Ecto neural progenitor cell (in vitro differentiated cells): ENCODE measurements at places on chromosomes 2 and 18.

DNA sequence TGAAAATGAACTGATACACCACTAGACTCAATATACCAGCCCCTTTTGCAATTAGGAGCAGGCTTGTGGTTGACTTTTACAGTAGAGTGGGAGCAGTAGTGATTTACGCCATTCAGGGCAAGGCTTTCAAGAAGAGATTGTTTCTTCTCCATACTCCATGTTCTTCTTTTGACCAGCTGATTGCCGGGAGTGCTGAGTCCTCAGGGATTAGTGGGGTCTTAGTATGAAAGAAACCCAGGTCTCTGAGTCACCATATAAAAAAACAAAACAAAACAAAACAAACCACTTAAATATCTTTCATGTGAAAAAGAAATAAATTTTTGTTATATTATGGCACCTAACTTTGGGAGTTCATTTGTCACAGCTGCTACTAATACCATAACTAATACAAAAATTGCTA lies 465.6 kb upstream of the TRIB2 start:
- no peak for DNase-seq

GRCh38 chr2:98588880-98589431 lies 19.4 kb downstream of the COA5 start:
- DNase-seq: no peak

GRCh38 chr18:48201337-48202005 lies 207.7 kb downstream of the ZBTB7C start:
- DNase-seq: no peak

DNA sequence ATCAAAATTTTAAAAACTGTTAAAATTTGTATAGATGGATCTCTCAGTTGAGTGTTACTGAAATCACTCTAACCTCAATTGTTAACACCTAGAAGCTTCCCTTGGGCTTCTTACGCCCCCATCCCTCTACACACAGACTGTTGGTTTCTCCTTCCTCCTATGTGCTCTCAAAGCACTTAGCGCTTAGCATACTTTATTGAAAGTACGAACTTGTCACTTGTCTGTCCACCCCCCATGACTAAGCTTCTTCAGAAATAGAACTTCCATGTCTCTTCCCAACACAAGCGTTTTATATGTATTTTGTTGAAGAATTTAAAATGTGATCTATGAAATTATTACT lies 441 bp downstream of the MPHOSPH10 start:
- no peak for DNase-seq

DNA sequence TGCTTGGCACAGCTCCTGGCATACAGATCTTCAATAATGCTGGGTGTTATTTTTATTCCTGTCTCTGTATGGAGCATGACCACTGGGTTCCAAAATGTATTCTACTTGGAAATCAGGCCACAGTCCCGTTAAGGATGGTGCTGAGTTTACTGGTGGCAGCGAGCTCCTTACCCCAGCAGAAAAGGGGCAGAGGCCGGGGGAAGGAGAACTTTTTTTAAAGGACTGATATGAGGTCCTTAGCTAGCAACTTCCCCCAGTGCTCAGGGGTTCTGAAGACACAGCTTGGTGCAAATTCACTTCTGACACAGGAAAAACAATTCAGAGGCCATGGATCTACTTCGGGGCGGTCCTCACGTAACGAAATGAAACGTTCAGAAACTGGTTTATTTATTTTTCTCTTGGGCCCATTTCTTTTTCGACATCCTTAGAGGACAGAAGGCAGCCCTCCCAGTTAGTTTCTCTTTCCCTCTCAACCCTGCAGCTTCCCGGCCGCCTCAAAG lies 872 bp downstream of the RDH14 start:
- no peak for DNase-seq

GRCh38 chr2:181998891-181999654 lies 13.4 kb downstream of the PPP1R1C start:
- DNase-seq: no peak

- DNase-seq: no peak
Measured at GRCh38 chr18:59719544-59720181, 22.4 kb upstream of the CCBE1 start.

- DNase-seq: no peak
Measured at GRCh38 chr18:2717407-2717806, 61.9 kb downstream of the SMCHD1 start.

GRCh38 chr2:170017860-170018532 lies 160.0 kb upstream of the MYO3B start:
- no peak for DNase-seq

DNA sequence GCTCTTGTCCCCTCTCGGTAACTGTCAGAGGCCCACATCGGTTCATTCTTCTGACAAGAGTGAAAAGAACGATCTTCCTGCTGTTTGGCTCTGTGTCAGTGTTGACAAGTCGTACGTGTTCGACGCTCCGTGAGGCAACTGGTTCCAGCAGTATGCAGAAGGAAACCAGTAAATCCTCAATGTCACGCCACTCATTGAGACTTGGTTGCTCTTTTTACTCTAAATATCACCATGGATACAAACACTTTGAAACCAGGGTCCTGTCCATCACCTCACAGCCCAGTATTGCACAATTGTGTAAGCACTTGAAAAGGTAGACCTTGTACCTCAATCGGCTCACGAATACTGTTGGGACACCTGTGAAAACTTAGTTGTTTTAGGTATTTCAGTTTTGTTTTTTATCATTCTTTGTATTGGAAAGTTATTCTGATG lies 136.4 kb downstream of the ZNF407 start:
- DNase-seq: no peak

GRCh38 chr2:64391940-64392339 lies 62.0 kb upstream of the LGALSL start:
- peak; percentile 21 for DNase-seq

- DNase-seq: no peak
Measured at GRCh38 chr2:209642146-209642820, 129.3 kb upstream of the UNC80 start.

- DNase-seq: no peak
Measured at GRCh38 chr2:124967325-124967724, 942.2 kb downstream of the CNTNAP5 start.

DNA sequence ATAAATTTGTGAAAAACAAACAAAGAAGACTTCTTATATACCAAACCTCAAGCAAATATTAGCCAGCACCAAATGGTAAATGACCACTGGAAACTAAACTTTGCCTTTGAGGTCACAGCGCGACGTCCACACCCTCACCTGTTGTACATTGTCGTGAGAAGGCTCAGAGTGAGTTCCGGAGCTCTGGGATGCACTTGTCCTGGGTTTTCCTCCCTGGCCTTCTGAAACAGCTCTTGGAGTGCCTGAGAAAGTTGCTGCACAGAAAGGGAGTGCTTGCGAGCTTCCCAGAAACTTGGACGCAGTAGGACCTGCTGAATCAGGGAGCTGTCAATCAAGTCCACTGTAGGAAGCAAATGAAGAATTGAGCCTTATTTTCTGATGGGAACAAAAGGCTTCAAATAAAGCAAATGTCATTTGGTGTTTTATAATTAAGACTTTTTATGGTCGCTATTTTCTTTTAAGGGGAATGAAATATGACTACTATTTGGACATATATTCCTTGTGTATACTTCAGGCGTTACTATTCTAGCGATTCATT lies 11.0 kb downstream of the DYTN start:
- DNase-seq: no peak

- peak; percentile 83 for DNase-seq
Measured at GRCh38 chr2:231482806-231483391, 18.6 kb upstream of the NCL start.

- DNase-seq: no peak
Measured at GRCh38 chr18:35289293-35289692, 736 bp downstream of the ZSCAN30 start.

- no peak for DNase-seq
Measured at GRCh38 chr18:23851470-23852002, 162.3 kb downstream of the LAMA3 start.

- no peak for DNase-seq
Measured at GRCh38 chr2:11435036-11435435, 30.9 kb downstream of the E2F6 start.

- no peak for DNase-seq
Measured at GRCh38 chr18:40902436-40902835, 1052.6 kb upstream of the PIK3C3 start.

- DNase-seq: no peak
Measured at GRCh38 chr2:183359867-183360266, 235.6 kb downstream of the NUP35 start.

DNA sequence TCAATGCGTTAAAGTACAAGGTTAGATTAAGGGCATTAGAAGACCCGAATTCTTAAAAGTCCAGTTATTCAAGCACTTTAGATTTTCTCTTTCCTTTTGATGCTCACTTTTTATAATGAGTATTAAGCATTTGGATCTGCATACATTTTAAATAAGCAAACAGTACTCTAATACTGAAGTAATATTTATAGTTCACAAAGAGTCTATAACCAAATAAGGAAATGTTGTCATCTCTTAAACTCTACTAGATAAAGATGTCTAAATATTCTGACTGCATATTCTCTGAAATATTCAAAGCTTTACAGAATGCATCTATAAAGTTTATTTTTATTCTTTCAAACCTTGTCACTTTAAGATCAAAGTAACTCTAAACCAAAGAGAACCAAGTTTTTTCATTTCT lies 25.5 kb downstream of the PPP3R1 start:
- no peak for DNase-seq

DNA sequence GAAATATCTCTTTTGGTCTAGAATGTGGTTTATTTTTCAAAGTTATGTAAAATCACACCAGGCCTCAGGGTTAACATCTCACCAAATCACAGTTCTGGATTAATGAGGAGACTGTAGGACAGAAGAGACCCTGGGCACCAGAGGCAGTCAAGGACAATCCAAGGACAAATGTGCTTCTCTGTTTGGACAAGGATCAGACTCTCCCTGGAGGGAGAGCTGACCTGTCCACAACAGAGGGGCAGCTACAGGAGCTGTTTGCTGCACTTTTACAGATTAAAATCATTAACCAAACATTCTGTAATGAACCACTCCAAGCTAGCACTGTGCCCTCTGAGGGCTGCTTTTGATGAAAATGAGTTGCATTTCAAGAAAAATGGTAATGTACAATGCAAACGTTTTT lies 690.6 kb upstream of the SLC8A1 start:
- no peak for DNase-seq

DNA sequence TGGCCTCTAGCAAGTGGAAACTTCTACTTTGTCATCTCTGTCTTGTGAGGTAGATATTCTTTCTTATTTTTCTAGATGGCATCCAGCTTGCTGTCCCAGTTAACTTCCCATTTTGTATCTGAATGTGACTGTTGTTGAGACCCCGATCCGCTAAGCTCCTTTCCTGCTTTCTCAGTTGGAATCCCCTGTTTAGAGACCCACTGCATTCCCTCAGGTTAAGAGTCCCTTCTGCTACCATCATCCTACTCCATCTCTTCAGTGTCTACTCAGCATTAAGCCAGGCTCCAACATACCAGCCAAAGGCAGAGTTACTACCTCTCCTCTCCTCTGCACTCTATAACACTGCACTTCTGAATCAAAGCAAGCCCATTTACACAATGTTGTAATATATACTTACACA lies 1300.4 kb upstream of the CHAC2 start:
- no peak for DNase-seq

DNA sequence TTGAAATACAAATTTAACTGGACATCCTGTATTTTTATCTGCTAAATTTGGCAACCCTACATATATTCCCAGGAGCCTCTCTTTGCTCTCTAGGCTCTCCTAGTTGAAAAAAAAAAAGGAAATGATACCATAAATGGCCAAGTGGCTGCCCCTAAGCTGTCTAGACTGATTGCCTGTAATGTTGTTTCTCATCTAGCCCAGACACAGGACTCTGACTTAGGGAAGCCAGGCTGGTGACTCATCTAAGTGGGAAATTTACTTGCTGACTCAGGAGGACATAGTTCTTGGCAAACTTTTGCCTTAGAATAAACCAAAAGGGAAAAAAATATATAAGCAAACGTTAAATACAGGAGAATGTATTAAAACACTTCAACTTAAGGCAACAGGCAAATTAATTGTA lies 14.6 kb upstream of the ITGAV start:
- DNase-seq: no peak

GRCh38 chr18:24063121-24063731 lies 48.7 kb downstream of the TTC39C start:
- no peak for DNase-seq

DNA sequence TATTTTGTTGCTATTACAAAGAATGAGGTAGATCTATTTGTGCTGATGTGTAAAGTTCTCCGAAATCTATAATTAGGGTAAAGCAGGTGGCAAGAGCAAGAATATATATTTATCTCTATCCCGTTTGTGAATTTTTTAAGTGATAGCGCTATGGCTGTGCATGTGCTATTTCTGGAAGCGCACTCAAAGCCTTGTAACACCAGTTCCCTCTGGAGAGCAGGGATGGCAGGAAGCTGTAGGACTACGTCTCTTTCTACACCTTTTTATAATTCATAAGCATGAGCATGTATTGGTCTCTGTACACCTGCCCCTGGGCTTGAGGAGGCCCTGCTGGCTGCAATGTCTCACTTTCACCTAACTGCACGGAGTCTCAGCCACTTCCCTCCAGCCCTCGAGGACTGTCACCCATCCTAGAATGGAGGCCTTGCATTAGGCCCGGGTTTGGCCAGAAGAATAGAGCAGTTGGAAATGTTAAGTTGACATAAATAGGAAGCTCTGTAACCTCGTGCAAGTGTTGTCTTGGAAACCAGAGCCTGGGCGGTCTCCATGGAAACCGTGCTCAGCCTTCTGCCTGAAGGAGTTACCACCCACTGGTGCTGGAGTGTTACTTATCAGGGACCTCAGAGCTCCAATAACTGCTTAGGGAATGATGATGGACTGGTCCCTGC lies 20.9 kb downstream of the ITM2C start:
- peak; percentile 83 for DNase-seq

- no peak for DNase-seq
Measured at GRCh38 chr2:51994123-51994763, 962.3 kb upstream of the NRXN1 start.

DNA sequence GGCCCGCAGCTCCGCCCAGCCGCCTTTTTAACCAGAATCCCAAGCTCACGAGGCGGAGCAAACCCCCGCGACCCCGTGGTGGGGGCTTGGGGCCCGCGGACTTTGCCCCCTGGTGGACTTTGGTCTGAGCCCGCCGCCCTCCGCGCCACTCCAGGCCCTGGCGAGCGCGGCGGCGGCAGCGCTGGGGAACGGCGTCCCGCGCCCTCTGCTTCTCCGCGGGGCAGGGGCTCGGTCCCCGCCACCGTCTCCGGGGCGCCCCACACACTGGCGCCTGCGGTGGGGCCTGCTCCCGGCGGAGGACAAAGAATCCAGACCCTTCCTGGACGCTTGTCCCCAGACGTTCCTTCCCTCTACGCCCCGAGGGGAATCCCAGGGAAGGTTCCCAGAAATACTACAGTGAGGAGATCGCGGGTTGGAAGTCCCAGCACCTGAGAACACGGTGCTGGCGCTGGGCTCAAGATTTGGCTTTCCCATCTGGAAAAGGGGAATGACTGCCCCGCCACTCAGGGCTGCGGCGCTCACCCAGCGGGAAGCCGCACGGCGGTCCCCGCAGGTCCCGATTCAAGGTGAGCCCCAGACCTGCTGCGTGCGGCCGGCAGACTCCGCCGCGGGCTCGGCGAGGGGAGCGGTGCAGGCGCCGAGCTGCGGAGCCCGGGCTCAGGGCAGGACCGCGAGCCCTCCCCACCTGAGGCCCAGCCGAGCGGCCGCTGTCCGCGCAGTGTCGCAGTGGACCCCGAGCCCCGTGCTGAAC lies at the start of gene HAAO:
Gene HAAO (minus strand): TSS at position 1 of the 751 bp plus-strand sequence. CDS start 47 bp downstream, outside the sequence.
- DNase-seq: peak; percentile 83

GRCh38 chr2:9164112-9164608 lies 42.5 kb upstream of the ASAP2 start:
- no peak for DNase-seq

- DNase-seq: no peak
Measured at GRCh38 chr2:241036964-241037421, 38.6 kb downstream of the SNED1 start.

- no peak for DNase-seq
Measured at GRCh38 chr2:60523963-60524362, 29.5 kb downstream of the BCL11A start.

GRCh38 chr2:220279840-220280239 lies 652.4 kb downstream of the SLC4A3 start:
- no peak for DNase-seq
